ENCODE measurements at places on chromosomes 12 and 14.

DNA sequence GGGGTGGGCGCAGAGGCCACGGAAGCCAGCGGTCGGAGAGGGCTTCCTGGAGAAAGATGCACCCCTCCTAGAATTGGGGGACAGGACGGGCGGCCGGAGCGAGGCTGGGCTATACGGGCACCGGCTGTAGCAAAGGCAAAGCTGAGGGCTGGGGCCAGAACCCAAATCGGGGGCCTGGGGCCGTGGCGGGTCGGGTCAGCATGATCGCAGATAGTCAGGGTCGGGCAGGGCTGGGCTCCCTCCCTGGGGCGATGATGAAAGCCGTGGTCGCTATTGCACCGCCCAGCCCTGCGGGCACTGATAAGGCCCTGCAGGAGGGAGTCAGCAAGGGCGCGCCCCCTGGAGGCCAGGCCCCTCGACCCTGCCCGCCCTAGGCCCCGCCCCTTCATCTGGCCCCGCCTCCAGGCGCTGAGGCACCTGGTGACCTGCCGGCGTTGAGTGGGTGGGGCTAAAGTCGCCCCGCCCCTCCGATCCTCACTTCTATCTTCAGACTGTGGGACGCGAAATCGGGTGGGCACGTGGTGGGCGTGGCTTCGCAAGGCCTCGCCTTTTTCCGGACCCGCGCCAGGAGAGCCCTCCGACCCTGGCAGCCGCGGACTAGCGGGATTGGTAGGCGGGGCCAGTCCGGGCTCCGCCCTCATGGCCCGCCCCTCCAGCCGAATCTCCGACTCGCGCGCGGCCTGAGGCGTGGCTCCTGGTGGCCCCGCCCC lies 419 bp upstream of the SH2B3 start:
- peak; percentile 88 for DNase-seq

DNA sequence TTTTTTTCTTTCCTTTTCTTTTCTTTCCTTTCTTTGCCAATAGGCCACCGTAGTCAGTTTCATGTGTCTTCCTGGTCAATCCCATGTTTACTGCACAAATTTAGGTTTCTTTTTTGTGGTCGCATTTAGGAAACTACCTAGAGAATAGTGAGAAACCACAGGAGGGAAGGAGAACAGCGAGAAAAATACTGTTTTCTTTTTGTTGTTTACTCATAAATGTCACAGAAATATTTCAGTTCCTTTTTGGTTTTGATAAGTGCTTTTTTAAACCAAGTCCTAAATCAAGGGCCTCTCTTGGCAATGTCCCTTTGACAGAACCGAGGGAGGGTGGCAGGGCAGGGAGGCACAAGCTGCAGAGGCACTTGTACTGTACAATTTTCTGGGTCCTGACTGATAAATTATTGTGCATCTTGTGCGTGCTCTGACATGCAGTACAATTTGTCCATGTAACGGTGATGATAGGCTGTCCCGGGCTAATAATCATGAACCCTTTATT lies 326.1 kb downstream of the CACNA1C start:
- DNase-seq, result no peak

DNA sequence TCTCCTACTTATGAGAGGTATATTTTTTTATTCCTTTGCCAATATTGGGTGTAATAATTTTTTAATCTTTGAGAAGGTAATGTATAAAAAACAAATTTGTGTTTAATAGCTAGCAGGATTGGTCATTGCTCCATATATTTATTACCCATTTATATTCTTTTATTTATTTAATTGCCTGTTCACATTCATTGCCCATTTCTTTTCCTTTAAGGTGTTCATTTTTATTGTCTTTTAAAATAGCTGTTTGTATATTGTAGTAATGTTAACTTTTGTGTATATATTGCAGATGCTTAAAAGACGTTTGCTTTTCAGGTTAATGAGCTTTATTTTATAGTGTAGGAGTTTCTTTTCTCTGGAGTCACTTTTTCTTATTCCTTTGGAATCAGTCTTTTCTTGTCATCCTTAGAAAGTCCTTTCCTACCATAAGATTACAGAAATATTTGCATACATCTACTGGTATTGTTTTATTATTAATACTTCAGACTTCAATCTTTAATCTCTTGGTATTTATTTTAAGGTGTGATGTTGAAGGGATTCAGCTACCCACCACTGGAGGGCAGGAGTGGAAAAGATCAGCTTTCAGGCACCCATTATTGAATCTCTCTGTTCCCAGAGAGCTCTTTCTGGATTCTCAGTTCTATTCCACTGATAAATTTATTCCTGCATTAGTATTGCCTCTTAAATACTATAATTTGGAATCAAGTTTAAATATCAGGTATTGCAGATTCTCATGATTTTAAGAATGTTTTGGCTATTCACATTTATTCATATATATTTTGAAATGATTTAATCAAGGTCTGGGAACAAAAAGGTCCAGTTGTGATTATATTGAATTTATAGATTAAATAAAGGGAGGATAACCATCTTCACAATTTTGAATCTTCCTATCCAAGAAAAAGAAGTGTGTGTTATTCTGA lies 17.3 kb downstream of the PPM1A start:
- DNase-seq, result no peak

- DNase-seq, result no peak
These were observed at the start of gene GPR68 for GRCh38 chr14:91244501-91244901. Gene GPR68, minus strand, starts transcription at chr14:91244704. Its CDS starts 9,654 bp downstream, at chr14:91235050.

DNA sequence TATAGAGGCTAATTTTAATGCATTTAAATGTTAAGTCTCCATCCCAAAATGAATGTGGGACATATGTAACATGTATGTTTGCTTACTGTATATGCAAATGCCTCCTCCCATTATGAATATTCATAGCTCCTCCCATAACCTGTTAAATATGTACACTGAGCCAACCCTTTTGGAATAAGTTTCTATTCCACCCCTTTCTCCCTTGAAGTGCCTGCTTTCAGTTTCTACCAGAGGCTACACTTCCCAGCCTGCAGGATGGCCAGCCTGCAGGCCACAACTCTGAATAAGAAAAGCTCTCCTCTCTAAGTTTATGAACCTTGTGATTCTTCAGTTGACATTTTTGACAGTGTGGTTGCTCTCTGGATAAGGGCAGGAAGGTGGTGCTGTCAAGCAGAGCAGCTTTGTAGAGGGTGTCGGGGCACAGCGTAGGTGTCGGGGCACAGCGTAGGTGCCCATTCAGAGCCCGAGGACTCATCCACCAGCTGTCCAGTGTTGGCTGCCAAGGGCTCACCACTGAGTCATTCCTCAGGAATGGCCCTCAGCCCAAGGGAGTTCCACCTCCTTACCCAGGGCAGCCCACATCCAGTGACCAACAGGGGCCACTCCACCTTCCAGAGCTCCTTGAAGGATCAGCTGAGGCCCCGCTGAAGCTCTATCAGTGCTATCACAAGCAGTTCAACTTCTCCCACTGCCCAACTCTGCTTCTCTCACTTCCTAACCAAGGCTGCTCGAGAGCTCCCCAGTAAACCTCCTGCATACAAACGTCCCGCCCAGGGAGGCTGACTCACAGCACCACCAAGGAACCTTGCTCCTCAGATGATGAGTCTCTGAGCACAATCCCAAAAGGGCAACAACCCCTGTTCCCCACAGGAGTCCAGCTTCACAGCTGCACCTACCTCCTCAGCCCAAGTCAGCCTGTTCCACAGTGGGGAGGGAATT lies 31.4 kb downstream of the VWF start:
- DNase-seq, result peak; percentile 97

GRCh38 chr14:59130462-59130861 lies 58.0 kb upstream of the DAAM1 start:
- DNase-seq, result no peak

- DNase-seq, result no peak
These were observed 983 bp upstream of the COPS7A start for GRCh38 chr12:6722863-6723262.

GRCh38 chr14:96979611-96980074 lies 182.5 kb downstream of the VRK1 start:
- no peak for DNase-seq

DNA sequence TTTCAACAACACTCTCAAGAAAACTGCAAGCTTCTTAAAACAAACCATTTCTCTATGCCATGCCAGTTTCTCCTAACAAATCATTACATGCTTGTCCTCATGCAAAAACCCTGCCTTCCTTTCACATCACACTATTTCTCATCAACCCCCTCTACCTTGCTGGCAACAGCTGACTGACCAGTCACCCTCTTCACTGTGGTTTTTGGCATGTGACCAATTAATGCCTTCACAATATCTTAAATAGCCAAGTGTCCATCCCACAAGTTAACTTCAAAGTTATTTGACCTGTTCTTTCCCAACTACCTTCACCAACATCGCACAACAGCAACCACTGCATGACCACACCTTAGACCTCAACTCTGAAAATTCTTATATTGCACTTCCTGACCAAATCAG lies 159.6 kb downstream of the CEP128 start:
- no peak for DNase-seq

- no peak for DNase-seq
These were observed 125.7 kb upstream of the TRHDE start for GRCh38 chr12:72146495-72146894.

DNA sequence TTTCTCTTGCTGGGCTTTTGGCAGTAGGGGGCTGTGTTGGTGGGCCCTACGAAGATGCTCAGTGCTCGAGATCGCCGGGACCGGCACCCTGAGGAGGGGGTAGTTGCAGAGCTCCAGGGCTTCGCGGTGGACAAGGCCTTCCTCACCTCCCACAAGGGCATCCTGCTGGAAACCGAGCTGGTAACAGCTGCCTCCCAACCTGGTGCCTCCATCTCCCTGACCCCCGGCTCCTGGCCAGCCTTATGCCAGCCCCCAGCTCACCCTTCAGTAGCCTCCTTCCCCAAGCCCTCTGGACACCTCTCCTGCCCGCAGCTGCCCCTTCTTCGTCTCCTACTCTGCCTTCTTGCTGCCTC lies 328 bp downstream of the CMTM5 start:
- no peak for DNase-seq

GRCh38 chr12:130014485-130014807 lies 110.6 kb upstream of the TMEM132D start:
- DNase-seq, result no peak

GRCh38 chr12:49276304-49277290 lies 11.7 kb downstream of the TUBA1C start:
- no peak for DNase-seq

- DNase-seq, result no peak
These were observed 151.7 kb upstream of the DDHD1 start for GRCh38 chr14:53304726-53305381.

All from HS-27A (cell line).